ENCODE measurements at places on chromosomes 12 and 14.

DNA sequence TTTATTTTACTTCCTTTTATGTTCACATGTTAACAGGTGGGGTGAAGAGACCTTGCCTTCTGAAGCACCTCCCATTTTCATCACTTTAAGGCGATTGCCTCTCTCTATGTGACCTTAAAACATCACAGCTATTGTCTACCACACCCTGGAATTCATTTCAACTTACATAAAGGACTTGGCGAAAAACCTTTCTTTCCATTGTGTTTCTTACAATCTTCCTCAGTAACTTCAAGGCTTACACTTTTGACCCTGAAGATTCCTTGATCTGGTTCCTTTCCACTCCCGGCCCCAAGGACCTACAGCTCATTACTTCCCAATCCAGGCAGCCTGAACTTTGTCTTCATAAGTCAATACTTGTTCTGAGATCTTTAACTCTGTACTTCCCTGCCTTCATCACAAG lies 443.3 kb downstream of the ADAMTS20 start:
- DNase-seq, result no peak

DNA sequence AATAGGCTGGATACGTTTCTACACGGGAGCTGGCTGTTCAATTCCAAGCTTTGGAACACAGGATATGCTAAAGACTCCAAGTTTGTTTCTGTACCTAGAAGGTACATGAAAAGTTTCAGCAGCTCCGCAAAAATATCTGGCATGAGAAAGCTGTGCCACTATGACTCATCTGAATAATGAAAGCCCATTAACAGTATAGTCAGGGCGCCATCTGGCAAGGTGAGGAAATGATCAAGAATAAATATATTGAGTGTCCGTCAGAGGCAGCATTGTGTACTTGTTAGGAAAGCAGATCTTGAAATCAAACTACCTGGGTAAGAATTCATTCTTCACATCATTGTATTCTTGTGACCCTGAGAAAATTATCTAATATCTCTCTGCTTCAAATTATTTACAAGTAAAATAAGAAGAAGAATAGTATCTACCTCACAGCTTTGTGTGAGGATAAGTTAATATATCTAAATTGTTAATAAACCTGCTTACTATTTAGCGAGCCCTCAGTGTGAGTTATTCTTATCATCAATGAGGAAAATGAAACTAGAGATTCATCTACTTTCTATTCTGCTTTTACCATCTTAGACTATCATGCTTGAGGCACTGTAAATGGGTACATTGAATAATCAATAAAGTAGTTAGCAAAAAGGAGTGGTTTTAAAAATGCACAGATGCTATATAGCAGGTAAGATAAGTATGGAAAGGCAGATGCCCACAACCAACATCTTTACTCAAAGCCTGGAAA lies 53.5 kb downstream of the FSCB start:
- DNase-seq, result no peak

DNA sequence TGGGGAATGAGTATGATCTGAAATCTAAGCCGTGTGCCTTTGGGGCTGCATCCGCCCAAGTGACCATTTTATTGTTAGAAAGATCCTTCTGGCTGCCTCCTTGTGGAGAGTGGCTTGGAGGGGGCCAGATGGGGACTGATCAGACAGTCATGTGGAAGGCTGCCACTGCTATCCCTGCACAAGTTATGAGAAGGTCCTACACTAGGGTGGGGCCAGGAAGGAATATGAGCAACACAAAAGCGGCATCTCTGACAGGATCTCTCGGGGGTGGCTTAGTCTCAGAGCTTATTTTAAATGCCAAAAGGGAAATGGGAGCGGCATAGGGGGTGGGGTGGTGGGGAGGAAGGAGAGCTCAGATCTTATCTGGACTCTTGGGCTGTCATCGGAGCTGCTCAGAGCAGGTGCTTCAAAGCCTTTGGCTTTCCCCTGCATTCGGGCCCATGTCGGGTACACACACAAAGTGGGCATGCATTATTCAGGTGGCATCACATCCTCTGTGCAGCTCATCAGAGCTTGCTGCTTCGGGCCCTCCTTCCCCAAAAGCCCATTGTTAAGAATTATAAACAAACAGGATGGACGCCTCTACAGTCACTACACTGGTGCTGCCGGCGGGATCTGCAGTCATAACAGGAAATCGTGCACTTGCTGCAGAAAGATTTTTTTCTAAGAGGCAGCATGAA lies 805.4 kb downstream of the VRK1 start:
- no peak for DNase-seq

DNA sequence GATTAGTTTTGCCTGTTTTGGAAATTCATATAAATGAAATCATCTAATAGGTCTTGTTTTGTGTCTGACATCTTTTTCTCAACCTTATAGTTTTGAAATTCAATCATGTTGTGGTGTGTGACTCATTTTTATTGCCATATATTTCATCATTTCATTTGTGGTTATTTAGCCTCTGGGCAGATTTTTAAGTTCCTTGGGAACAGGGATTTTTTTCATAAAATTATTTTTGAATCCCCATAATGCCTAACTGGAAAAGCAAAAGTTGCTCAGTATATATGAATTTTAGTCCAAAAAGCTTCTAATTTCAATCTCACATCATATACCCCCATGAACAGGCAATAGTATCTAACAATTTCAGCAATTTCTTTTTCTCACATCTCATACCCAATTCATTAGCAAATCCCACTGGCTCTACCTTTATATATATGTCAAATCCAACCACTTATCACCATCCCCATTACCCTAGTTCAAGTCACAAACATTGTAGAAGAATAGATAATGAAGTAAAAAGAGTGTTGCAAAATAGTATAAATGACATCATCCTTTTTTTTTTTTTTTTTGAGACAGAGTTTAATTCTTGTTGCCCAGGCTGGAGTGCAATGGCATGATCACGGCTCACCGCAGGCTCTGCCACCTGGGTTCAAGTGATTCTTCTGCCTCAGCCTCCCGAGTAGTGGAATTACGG lies 2.6 kb upstream of the OR6J1 start:
- DNase-seq, result no peak

Measured in anterior cingulate cortex (tissue), 58 donors.